Activated T-helper 1 cell treated with anti-CD3 and anti-CD28 coated beads, Interleukin-12 subunit alpha, Interleukin-12 subunit beta, Interleukin-2, Interleukin-4 antibody, amounts not matched to agents 30 ng/mL and 10 ng/mL and 1 ng/mL, durations not matched to agents 14 hours and 24 hours and 36 hours (primary cell): ENCODE measurements at places on chromosomes 12 and 14.

GRCh38 chr14:20866963-20867362, 24.2 kb upstream of the RNASE3 start:
- no peak for DNase-seq

DNA sequence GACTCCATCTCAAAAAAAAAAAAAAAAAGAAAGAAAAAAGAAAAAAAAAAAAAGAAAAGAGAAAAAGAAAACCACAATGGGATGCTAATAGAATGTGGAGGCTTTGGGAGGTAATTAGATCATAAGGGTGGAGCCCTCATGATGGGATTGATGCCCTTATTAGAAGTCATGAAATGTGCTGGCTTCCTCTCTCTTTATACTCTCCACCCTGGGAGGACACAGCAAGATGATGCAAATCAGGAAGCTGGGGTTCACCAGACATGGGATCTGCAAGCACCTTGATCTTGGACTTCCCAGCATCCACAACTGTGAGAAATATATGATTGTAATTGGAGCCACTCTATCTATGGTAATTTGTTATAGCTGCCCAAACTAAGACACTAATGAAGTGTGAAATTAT, 13.4 kb upstream of the DRAM1 start:
- no peak for DNase-seq

DNA sequence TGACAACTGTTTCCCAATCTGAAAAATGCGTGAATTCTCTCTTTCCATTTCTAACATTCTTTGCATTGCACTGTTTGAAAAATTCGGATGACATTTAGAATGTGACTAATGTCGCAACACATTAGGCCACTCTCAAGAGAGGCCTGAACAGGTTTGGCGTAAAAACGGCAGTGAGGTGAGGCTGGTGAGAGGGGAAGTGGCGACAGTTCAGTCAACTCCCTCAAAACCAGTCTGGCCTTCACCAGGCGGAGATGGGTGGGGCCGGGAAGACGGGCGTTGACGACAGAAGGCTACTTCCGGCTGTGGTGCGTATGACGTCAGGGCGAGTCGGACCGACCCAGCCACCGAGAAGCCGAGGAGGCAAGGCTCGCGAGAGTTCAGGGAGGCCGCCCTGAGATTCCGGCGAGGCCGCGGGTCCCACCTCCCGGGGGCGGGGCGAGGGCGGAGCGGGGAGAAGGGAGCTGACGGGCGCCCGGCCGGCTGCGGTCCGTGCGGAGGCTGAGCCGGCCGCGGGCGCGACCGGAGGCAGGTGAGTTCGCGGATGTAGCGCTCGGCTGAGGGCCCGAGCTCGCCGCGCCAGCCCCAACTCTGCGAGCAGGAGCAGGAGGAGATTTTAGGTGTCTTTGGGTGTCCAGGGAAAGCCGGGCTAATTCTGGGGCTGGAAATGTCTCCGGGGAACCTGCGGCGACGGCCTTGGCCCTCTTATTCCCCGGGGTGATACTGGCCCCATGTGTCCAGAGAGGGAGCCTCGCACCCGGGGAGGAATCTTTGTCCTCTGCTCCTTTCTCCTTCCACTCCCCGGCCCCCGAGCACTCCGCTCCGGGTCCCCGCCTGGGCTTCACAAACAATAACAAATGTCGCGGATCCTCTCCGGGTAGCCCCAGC, at the start of gene STK38L:
Gene STK38L (plus strand): TSS at position 483 of the 885 bp plus-strand sequence. CDS start 53,435 bp downstream, outside the sequence.
- peak; percentile 96 for DNase-seq

DNA sequence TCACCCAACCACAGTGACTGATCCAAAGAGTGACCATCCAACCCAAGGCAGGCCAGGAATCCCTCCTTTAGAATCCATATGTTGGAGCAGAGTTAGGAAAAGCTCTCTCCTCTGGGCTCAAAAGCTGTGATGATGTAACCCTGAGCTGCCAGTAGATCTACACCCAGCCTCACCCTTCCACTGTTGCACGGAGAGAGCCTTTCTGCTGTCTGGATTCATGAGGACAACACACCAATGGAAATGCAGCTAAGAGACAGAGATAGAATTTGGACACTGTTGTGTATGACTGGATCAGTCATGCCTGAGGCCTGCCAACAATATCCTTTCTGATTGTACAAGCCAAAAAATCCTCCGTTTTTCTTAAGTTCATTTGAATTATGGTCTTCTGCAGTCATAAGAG, 4.4 kb upstream of the OR6J1 start:
- no peak for DNase-seq

DNA sequence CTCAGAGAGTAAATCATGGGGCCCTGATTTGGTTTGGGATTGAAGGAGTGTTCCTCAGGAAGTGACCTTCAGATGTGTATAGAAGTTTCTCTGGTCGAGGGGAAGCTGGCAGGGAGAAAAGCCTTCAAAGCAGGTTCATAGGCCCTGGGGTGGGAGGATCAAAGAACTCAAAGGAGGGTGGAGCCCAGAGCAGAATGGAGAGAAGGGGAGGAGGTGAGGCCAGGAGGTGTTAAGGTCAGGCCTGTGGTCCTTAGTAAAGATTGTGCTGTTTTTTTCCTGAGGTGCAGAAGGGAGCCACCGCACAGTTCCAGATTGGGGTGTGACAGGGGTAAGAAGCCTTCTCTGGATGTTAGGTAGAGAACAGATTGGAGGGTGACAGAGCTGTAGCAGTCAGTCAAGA, 9.7 kb upstream of the CFAP251 start:
- no peak for DNase-seq

GRCh38 chr14:95662376-95663186, 23.6 kb upstream of the TCL1B start:
- DNase-seq, result no peak

GRCh38 chr12:69388371-69388770, 28.8 kb downstream of the YEATS4 start:
- no peak for DNase-seq

DNA sequence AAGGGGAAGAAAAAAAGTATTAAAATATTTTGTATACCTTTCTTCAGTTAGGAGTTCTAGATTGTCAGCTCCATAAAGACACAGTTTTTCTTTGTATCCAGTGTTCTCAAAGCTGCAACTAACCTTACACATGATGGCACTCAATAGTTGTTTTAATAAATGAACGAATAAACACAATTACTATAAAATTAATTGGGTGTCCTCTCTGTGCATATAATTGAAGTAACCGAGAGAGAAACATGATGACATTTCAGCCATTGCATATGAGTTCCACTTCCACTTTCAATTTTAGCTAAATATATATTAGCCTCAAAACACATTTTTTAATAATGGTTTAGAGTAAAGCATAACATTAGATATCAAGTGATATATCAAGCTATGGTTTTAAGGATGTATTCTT, 671.2 kb downstream of the LRFN5 start:
- DNase-seq, result no peak

DNA sequence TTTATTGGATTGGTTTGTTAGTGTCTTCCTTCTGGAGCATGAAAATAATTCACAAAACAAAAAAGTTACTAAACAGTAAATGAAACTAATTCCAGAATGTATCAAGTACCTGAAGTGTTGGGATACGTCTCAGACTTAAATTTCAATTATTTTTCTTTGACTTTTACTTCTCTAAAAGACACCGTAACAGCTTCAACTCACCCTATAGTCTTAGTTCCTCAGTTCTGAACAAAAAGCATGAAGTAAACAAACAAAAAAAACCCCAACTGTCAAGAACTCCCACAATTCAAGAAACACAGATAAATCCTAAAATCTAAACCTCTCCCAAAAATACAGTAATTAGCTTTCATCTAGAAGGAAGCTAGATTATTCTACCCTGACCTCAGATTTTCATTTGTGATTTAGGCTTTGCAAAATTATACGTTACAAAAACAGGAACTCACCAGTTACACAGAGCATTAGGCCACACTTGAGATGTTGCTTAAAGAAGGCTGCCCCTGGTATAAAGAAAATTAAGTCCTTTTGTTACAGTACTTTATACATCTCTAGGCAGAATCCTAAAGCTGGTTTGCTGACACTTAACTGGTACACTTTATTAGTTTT, 10.2 kb downstream of the HEATR5A start:
- no peak for DNase-seq
